Stimulated activated memory B cell treated with anti-CD40 and anti-IgM and Interleukin-4, amounts not matched to agents 10 μg/mL and 1 μg/mL and 100 μg/mL, for 72 hours (primary cell): ENCODE measurements at places on chromosomes 5 and 9.

DNA sequence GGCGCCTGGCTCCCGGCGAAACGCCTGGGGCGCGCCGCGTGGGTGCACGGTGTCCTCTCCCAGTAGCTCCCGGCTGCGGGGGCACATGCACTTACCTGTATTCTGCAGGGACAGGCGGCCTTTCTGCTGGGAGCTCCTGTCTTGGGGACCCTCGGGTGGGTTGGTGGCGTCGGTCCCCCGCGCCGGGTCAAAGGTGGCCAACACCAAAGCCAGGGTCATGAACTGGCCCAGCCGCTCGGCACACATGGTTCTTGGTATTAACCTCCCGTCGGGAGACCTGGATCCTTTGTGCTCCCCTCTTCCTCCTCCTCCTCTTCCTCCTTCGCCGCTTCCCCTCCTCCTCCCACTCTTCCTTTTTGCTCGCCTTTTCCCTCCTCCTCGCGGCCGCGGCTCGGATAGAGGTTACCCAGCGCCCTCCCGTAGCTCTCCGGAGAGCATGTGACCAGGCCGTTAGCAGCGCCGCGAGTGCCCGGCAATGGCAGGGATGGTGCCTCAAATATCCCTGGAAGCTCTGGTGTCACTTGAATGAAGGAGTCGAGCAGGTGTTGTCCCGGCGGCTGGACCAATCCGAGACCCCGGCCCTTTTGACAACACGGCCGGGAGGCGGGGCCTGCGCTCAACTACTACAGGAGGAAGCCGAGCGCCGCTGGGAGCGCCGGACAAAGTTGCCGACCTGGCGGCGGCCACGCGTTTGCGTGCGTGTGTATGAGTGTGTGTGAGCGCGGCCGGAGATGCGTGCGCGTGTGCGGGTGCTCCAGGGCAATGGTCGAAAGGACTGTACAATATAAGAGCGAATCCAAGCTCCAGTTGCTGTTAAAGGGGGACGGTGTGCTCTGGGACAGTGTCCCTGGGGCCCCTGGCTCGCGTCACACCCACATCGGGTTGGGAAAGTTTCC, at the start of gene STC2:
Gene STC2 (minus strand): TSS at position 467 of the 896 bp plus-strand sequence. CDS start 221 bp downstream, at position 246.
- H3K27ac ChIP-seq = no peak within 1 kb of the TSS
- peaks cover 20% of the 10 kb centered on the region for H3K4me1 ChIP-seq
- peaks cover 85% of the 10 kb centered on the region for H3K27me3 ChIP-seq
- H3K4me3 ChIP-seq = peak within 1 kb of the TSS; percentile 28
- ATAC-seq = no peak

GRCh38 chr5:88925692-88926490, 42.9 kb upstream of the MEF2C start:
- H3K27ac ChIP-seq = no peak overlapping the region
- no peak overlapping the region for H3K4me3 ChIP-seq
- peaks cover 26% of the 10 kb centered on the region for H3K36me3 ChIP-seq
- H3K27me3 ChIP-seq = no peaks in the 10 kb centered on the region
- H3K4me1 ChIP-seq = no peaks in the 10 kb centered on the region
- ATAC-seq = no peak

GRCh38 chr9:103702572-103702971, 391.5 kb upstream of the SMC2 start:
- no peaks in the 10 kb centered on the region for H3K27me3 ChIP-seq
- H3K36me3 ChIP-seq = no peaks in the 10 kb centered on the region
- no peak overlapping the region for H3K4me3 ChIP-seq

DNA sequence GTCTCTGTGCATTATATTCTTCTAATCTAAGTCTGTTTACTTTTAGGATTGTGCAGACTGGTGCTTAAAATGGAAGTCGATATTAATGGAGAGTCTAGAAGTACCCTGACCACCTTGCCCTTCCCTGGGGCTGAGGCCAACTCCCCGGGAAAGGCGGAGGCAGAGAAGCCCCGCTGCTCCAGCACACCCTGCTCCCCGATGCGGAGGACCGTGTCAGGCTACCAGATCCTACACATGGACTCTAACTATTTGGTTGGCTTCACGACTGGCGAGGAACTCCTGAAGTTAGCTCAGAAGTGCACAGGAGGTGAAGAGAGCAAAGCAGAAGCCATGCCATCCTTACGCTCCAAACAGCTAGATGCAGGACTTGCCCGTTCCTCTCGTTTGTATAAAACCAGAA, 17.3 kb downstream of the MACIR start:
- H3K27ac ChIP-seq = no peak overlapping the region
- H3K27me3 ChIP-seq = no peaks in the 10 kb centered on the region
- no peak for ATAC-seq
- no peak overlapping the region for H3K4me3 ChIP-seq
- peaks cover 10% of the 10 kb centered on the region for H3K36me3 ChIP-seq
- H3K4me1 ChIP-seq = peaks cover 10% of the 10 kb centered on the region

GRCh38 chr5:72134226-72134899, 27.1 kb downstream of the MAP1B start:
- no peaks in the 10 kb centered on the region for H3K36me3 ChIP-seq
- no peak for ATAC-seq
- no peak overlapping the region for H3K27ac ChIP-seq
- peaks cover 6% of the 10 kb centered on the region for H3K4me1 ChIP-seq
- peaks cover 16% of the 10 kb centered on the region for H3K27me3 ChIP-seq
- no peak overlapping the region for H3K4me3 ChIP-seq

DNA sequence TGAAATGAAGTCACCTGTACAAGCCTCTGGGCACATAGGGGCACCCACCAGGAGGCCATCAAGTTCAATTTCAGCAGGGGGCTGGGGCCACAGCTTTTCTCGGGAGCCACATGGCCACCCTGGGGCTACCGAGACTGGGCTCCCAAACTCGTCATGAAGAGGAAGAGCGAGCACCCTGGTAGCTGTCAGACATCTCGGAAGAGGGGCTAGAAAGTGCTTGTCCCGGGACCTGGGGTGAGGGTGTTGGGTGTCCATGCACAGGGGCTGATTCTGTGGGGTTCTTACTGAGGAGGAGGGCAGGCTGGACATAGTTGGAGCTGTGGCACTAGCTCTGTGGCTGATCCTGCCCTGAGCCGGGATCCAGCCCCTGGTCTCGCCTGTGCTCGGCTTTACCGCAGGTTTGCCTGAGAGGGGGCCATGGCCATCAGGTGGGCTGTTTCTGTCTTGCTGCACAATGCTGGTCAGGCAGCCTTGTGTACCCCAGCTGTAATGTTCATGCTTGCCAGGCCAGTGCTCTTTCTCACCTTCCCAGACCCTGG, 70.3 kb downstream of the PHF2 start:
- no peaks in the 10 kb centered on the region for H3K4me1 ChIP-seq
- H3K27me3 ChIP-seq = no peaks in the 10 kb centered on the region
- ATAC-seq = no peak
- H3K4me3 ChIP-seq = no peak overlapping the region
- H3K27ac ChIP-seq = no peak overlapping the region
- H3K36me3 ChIP-seq = peaks cover 53% of the 10 kb centered on the region

DNA sequence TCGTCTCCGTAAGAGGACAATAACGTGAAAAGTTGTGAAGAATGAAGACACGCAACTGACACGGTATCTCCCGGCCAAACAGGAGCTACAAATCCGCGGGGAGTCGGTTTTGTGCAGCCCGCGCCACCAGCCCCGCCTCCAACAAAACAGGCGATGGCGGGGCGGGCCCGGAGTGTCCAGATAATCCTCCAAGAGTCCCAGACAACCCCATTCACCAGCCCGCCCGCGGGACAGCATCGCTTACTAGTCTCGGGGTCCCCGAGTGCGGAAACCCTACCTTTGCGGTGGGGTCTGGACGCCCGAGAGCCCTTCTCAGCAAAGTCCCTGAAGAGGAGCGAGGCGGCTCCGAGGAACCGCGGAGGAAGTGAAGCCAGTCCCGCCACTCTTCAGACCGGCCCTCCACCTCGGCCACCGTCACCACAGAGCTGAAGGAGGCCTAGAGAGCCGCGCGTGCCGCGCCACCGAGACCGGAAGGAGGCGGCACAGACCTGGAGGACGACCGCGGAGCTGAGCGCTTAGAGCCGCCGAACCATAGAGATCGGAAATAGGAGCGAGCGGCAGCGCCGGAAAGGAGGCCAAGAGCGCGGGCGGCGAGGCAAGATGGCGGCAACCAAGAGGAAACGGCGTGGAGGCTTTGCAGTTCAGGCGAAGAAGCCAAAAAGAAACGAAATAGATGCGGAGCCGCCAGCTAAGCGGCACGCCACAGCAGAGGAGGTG, at the start of the genes BRIX1 and RAD1:
Gene BRIX1 (plus strand): TSS at position 573 of the 717 bp plus-strand sequence. CDS start 28 bp downstream, at position 601.
Gene RAD1 (minus strand): TSS at position 366 of the 717 bp plus-strand sequence. CDS start 612 bp downstream, outside the sequence.
- peak; percentile 100 for ATAC-seq
- no peaks in the 10 kb centered on the region for H3K27me3 ChIP-seq
- peaks cover 20% of the 10 kb centered on the region for H3K36me3 ChIP-seq
- H3K4me1 ChIP-seq = peaks cover 28% of the 10 kb centered on the region

- peak overlapping the region; percentile 93 for H3K27ac ChIP-seq
- H3K4me1 ChIP-seq = peaks cover 40% of the 10 kb centered on the region
- H3K27me3 ChIP-seq = peaks cover 21% of the 10 kb centered on the region
- H3K4me3 ChIP-seq = peak overlapping the region; percentile 99
- no peaks in the 10 kb centered on the region for H3K36me3 ChIP-seq
Observed at GRCh38 chr5:76404223-76405211, 1.4 kb downstream of the IQGAP2 start.
